ENCODE measurements at places on chromosomes 7 and 10.
A peak's percentile ranks its signal among the peaks of the same experiment; 100 is the strongest.

- ATAC-seq: no peak
Measured at GRCh38 chr7:155093596-155093995, 23.5 kb downstream of the HTR5A start.

- ATAC-seq: no peak
Measured at GRCh38 chr7:72058579-72058978, 353.6 kb downstream of the CALN1 start.

DNA sequence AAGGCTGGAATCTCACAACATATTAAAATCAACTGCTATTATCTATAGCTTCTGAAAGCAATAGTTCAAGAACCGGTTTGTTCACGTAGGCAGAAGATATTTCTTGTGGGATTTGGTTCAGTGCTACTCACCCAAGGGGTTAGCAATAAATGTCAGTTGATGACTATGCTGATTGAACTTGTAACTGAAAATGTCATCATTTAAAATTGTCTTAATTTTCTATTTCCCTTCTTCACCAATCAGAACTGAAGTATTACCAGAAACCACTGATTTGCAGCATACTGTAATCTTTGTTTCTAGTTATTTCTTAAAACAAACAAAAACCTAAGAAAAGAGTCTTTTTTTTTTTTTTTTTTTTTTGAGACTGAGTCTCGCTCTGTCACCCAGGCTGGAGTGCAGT is 46.1 kb downstream of the CPEB3 start:
- ATAC-seq: peak; percentile 80

GRCh38 chr7:67752227-67752626 is 755.6 kb downstream of the TYW1 start:
- no peak for ATAC-seq

DNA sequence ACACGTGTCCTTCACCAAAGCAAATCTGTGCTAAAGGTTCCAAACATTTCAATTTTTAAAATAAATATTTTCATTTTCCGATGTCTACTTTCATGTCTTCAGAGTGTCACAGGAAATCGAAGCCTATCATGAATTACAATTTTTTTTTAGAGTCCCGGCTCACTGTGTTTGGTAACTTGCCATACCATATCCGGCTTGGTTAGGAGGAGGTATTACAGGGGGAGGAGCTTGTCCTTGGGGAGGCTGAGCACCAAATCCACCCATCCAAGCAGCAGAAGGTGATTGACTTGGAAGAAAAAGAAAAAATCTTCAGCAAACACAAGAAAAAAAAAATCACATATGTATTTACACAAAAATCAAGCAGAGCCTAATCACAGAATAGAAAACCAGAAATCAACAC is 21.3 kb downstream of the TIAL1 start:
- ATAC-seq: no peak

- no peak for ATAC-seq
Measured at GRCh38 chr10:45004661-45005060, 3.9 kb downstream of the ZNF22 start.
